T-helper 17 cell (primary cell): ENCODE measurements at places on chromosomes 16 and 17. TPM values are rescaled to one million over a fixed set of nuclear protein-coding genes. Genes with fewer than 3 reads are reported as not detected.
A peak's percentile ranks its signal among the peaks of the same experiment; 100 is the strongest.

RNF167 gene
- 99.0 TPM for total RNA-seq

KRTAP16-1 gene
- 0.17 TPM for total RNA-seq

ADAMTS18 gene
- not detected for total RNA-seq

MYL11 gene
- total RNA-seq, result 1.8 TPM

CPHXL2 gene
- total RNA-seq, result not detected

DNA sequence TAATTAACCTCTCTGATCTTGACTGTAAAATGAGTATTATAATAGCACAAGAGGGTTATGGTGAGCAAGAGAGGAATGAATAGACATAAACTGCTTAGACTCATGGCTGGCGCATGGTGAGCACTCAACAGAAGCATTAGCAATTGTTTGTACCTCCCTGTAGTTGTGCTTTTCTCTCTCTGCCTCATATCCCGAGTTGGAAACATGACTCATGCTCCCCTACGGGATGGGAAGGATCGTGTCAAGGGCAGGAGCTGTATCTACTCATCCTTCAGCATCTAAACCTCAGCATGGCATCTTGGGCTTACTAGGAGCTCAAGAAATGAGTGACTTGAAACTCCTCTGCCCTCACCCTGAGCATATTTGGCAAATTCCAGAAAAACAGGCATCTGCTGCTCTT lies 299.6 kb downstream of the MAP2K4 start:
- no peak overlapping the region for H3K27ac ChIP-seq
- H3K4me1 ChIP-seq, result no peaks in the 10 kb centered on the region
- no peaks in the 10 kb centered on the region for H3K36me3 ChIP-seq
- H3K27me3 ChIP-seq, result no peaks in the 10 kb centered on the region

DNA sequence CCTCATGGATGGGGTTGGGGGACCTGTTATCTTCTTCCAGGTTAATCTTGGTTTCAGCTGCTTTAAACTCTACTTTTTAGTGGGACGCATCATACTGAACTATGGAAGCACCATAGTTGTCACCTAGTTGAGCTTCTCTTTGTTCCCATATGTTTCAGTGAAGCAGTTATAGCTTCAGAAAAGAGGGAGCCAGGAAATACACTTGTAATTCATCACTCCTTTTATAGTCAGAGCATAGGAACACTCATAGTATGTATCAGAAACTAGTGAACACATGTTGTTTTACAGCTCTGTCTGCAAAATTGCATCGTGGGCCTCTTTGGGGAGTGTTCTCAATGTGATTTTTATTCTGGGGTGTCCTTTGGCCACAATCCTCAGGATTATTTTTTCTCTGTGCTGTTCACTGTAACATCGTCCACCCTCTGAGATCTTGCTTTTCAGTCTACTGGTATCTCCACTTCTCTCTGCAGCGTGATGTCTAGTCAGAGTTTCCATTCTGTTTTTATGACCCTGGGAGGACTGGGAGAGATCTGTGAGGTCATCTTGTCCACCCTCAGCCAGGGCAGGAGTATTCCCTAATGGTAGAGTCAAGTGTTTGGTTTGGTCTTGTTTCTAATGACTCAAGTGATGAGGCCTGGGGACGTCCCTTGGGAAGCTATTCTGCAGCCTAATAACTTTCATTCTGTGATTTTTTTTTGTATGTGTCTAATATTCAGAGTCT lies 585.4 kb downstream of the WWOX start:
- DNase-seq, result no peak
- no peaks in the 10 kb centered on the region for H3K27me3 ChIP-seq
- H3K27ac ChIP-seq, result no peak overlapping the region
- no peaks in the 10 kb centered on the region for H3K4me1 ChIP-seq
- no peak overlapping the region for H3K4me3 ChIP-seq
- H3K36me3 ChIP-seq, result no peaks in the 10 kb centered on the region

- peak overlapping the region; percentile 93 for H3K4me3 ChIP-seq
- no peaks in the 10 kb centered on the region for H3K27me3 ChIP-seq
- peaks cover 3% of the 10 kb centered on the region for H3K36me3 ChIP-seq
Measured at GRCh38 chr16:50695017-50696000, 1.9 kb downstream of the NOD2 start.

- no peaks in the 10 kb centered on the region for H3K27me3 ChIP-seq
- peaks cover 5% of the 10 kb centered on the region for H3K36me3 ChIP-seq
- H3K27ac ChIP-seq, result peak overlapping the region; percentile 93
- peak; percentile 29 for DNase-seq
- H3K4me3 ChIP-seq, result peak overlapping the region; percentile 97
Measured at GRCh38 chr17:82272495-82273326, 789 bp downstream of the CSNK1D start.
